Upper lobe of left lung (tissue), 6 donors: ENCODE measurements at places on chromosomes 16 and 17.

- peak; percentile 44 for DNase-seq
Observed at GRCh38 chr17:6639586-6640535, 650 bp downstream of the KIAA0753 start.

DNA sequence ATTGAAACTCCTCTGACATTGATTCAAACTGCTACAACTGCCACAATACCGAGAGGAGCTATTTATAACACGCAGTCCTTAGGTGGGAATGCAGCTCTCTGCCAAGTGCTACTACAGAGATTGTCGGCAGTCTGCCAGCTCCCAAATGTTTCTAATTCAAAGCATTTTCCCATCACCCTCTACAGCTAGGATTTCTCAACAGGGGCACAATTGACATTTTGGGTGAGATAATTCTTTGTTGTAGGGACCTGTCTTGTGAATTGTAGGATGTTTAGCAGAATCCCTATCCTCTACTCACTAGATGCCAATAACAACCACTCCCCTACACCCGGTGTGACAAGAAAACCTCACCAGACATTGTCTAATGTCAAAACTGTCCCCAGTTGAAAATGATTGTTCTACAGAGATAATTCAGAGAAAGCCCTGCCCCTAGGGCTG, 7.8 kb upstream of the N4BP1 start:
- peak; percentile 67 for DNase-seq

GRCh38 chr16:13193721-13194120, 292.3 kb downstream of the SHISA9 start:
- no peak for DNase-seq

DNA sequence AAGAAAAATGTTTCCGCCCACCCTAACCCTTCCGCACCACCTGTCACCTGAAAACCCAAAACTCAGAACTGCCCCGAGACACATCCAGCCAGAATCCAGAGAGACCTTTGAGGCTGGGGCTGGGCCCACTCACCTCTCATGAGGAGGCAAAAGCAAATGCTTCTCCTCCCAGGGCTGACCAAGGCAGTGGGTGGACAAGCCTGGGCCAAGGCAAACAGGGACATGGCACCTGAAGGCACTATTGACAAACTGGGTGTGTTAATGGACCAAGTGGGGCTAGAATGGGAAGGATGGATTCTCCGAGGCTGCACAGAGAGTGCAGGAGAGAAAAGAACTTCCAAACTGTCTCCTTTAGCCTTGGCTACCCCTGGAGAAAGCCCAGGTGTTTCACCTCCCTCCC, 54.4 kb downstream of the SOX9 start:
- no peak for DNase-seq

DNA sequence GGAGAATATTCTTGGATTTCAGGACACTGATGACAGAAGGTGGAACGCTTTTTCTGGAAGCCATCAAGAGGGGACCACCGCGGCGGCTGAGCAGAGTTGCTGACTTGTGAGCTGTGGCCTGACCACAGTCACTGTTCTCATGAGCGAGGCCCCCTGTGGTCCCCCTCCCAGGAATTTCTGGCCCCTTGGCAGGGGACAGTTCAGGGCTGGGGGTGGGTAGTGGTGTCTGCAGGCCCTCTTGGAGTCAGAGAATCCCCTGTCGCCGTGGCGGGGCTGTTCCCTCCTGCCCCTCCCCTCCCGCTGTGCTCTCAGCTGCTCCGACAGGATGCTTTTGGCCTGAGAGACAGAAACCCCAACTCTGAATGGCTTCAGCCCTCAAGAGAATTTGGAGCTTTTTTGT, 292.0 kb downstream of the SEC14L1 start:
- DNase-seq: no peak
